ENCODE measurements at places on chromosomes 11 and 22.

- DNase-seq, result no peak
These were observed 93.5 kb downstream of the DBX1 start for GRCh38 chr11:20066783-20067156.

DNA sequence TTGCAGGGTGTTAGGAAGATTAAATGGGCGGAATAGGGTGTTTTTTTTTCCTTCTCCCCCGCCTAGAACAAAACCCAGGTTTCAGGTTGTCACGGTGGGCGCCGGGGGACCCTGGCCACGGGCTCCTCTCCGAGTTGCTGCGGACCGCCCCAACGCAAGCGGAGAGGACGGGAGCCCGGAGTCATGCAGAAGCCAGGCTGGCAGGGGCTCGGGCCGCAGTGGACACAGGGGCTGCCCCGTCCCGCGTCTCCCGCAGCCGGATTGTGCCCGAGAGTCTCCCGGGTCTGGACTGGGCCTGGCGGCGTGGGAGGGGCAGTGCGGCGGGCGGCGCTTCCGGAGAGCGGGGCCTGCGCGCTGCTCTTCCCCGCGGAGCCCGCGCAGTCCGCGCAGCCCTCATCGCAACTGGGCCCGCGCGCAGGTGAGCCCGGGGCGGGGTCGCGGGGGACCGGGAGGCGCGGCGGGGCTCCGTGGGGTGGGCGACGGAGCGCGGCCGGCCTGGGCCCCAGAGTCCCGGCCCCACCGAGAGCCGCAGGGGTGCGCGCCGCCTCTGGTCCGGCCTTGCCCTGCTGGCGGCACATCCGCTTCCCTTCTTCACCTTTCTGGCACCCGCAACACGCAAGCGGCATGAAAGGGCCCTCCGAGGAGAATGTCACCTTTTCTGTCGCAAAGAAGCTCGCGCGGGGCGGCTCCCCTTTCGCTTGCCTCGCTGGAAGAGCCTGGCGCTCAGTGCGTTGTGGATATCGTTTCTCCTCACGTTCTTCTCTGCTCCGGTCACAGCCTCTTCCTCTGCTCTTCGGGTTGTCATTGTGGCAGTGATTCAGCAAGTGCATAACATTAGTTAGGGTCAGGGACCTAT lies at the start of gene TIRAP:
TSS of gene TIRAP (plus strand) at position 358 of the 856 bp plus-strand sequence. CDS start 7,802 bp downstream, outside the sequence.
- peak; percentile 59 for DNase-seq

DNA sequence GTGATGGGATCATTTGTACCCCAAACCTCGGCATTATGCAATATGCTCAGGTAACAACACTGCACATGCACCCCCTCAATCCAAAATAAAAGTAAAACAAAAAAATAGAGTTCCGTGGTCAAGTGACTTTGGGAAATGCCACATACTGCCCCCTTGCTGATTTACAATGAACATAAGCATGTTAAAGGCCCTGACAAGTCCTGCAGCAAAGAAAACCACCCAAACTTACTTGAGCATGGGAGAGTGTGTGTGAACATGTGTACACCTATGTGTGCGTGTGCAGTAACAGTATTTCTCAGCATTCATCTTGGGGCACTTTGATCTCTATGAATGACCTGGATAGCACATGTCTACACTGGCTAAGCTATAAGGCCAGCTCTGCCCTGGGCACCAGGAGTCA lies 15.8 kb upstream of the IGSF22 start:
- no peak for DNase-seq

DNA sequence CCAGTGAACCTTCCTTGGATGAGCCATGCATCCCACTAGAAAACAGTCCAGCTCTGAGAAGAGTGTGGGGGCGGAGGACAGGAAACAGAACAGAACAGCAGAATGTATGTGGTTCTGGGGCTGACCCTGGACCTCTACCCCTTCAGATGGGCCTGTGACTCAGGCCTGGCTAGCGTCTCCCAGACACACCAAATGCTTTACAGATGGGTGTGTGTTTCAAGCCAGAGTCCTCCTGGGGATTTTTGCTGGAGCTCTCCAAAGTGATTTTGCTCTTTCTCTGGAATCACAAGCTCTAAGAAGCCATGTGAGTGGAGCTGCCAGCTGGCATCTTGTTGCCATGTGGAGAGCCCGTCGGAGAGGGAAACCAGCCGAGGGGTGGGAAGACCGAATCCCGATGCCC lies 13.2 kb upstream of the C1QTNF4 start:
- DNase-seq, result no peak

GRCh38 chr11:102384419-102385079 lies 37.5 kb downstream of the BIRC2 start:
- DNase-seq, result no peak

DNA sequence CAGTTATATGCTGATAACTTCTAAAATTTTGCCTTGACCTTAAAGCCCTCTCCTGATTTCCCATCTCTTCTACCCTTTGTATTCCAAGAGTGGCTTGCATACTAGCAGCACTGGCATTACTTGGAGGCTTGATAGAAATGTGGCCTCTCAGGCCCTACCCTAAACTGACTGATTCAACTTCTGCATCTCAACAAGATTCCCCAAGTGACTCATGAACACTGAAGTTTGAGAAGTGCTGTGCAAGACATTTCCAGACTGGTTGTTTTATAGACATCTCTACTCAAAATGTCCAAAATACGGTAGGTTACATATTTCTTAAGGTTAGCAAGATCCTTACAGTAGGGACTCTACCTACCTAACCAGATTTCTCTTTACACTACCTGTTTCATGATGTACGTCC lies 48.6 kb downstream of the SESN3 start:
- DNase-seq, result no peak

DNA sequence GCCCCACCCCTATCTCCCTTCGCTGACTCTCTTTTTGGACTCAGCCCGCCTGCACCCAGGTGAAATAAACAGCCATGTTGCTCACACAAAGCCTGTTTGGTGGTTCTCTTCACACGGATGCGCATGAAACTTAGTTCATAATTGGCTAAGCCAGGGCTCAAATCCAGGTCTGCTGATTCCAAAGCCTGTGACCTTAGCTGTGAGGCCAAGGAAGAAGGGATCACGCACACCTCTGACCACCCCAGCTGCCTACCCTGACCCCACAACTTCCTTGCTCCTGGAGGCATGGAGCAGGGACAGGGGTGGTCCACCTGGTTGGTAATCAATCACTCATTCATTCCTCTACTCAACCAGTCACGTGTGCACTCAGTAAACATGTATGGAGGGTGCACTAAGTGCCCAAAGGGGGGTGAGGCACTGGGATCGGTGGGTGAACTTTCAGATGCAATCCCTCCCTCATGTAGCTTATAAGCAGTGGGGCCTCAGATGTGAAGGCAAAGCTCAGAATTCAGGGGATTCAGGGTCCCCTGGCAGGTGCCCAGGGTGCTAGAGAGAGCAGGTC lies 10.3 kb downstream of the FXYD2 start:
- DNase-seq, result no peak

GRCh38 chr11:66324664-66325063 lies 7.8 kb upstream of the CD248 start:
- DNase-seq, result no peak

DNA sequence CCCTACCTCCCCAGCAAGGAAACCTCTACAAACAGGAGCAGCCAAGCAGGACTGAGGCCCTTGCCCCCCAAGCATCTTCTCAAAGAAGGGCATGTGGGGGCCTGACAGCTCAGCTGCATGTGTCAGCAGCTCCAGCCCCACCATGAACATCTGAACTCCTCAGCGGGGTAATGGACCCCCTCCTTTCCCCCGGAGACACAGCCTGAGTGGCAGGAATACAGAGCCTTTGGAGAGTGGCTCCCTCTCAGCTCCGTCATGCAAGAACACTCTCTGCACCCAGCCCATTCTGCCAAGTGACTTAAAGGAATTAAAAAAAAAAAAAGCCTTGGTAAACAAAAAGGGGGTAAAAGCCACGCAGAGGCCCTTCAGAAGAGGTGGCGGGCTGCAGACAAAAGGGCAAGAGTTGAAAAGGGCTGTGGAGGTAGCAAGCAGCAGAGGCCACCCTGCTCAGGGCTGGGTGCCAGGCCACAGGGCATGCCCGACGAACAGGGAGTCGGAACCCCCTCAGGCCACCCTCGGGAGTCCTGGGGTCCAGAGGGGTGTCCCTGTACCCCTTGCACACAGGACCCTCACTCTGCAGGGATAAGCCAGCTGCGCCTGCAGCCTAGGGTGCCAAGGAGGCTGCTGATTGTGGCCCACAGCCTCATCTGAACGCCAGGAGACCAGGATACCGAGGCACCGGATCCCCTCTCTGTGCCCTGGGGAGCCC lies 62.5 kb downstream of the MACROD1 start:
- DNase-seq, result no peak

GRCh38 chr11:130624971-130625544 lies 176.6 kb downstream of the ADAMTS15 start:
- DNase-seq, result no peak

GRCh38 chr22:40044870-40045834 lies 50.4 kb downstream of the FAM83F start:
- peak; percentile 71 for DNase-seq

- no peak for DNase-seq
These were observed 314.9 kb downstream of the CTTN start for GRCh38 chr11:70713086-70713835.

DNA sequence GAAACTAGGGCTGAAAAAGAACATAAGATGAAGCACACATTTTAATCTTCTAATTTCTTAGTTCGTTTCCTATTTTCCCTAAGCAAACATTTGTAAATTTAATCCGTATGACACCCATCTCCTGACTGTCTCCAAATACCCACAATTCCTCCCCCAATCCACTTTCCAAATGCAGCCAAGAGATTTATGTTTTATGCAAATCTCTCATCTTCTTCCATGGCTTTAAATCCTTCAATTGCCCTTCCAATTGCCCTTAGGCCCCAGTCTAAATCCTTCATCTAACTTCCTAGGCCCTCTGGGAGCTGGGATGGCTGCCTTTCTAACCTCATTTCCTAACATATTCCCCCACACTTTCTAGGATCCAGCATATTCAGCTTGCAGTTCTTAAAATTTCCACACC lies 18.0 kb upstream of the POU2AF1 start:
- DNase-seq, result no peak

GRCh38 chr11:120108154-120108784 lies 29.6 kb downstream of the TRIM29 start:
- peak; percentile 26 for DNase-seq

- DNase-seq, result no peak
These were observed 27.9 kb downstream of the MB start for GRCh38 chr22:35589071-35589755.

DNA sequence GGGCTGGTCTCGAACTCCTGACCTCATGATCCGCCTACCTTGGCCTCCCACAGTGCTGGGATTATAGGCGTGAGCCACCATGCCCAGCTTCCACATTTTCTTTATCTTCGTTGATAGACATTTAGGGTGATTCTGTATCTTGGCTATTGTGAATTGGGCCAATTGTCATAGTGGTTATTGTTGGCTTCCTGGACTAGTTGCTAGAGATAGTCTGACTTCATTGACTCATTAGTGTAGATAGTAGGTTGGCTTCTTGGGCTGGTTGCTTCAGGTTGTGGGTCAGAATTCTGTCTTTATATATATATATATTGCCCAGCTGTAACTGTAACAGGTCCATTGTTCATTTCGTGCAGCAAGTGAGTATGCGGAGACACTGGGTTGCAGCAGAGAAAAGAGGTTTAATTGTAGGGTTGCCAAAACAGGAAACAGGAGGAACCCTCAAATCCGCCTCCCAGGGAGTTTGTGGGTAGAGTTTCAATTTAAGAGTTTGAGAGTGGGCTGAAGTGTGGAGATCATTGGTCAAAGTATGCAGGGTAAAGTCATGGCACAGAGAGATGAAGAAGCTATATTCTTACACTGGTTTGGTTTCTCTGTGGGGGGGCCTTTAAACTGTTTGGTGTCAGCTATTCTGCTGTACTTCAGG lies 22.0 kb downstream of the ATG13 start:
- DNase-seq, result no peak

- no peak for DNase-seq
These were observed 51.4 kb downstream of the CDON start for GRCh38 chr11:126011265-126011664.

- DNase-seq, result no peak
These were observed 47.6 kb upstream of the OLFML1 start for GRCh38 chr11:7437696-7438095.

DNA sequence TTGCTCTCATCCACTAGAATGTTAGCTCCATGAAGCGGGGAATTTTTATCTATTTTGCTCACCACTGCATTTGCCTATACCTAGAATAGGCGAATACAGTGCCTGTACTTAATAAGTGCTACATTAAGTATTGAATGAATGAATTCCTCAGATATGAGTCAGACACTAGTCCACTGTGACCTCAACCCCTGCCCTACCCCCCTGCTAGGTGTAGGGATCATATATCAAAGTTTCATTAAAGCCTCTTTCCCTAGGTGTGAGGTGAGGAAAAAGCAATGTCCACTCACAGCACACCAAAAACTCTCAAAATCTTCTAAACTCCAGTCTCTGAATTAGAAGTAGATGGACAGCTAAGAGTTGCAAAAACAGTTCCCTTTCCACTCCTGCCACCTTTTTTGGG lies 9.8 kb upstream of the PSMA1 start:
- no peak for DNase-seq

DNA sequence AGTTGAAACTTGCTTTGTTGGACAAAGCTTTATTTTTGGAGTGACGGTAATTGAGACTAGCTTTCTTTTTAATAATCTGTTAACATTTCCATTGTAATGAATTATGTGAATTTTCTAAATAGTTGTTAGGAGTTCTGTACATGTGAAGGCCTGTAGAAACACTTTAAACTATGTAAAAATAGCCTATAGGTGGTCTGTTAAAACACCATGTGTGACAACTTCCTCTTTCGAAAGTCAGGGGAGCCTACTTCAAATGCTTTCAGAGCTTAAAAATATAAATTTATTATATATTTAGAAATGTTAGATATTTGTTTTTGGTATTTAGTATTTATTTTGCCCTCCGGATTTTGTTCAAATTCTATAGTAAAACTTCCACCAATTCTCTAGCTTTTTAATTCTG lies 28.7 kb downstream of the DDIAS start:
- no peak for DNase-seq

DNA sequence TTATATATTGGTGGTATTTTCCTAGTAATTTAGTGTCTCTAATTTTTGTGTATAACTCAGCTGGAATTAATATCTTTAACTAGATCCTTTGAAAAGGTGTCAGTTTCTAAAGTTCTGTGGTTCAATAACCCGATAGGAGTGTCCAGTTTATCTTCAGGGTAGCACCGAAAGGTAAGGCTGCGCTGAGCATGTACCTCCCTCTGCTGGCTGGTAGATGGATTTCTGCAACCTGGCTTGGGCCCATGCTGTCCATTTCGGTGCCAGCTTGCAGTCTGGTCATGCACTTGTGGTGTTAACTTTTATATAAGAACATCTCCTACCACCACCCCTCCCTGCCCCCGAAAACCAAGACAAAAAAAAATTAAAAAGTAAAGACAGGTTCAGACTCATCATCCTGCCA lies 24.7 kb downstream of the EXT2 start:
- DNase-seq, result no peak

- no peak for DNase-seq
These were observed 325.3 kb upstream of the LRRC4C start for GRCh38 chr11:41784513-41785335.

Data from activated CD4-positive, CD25-positive, alpha-beta regulatory T cell (primary cell).